ENCODE measurements at places on chromosomes 5 and 9.

DNA sequence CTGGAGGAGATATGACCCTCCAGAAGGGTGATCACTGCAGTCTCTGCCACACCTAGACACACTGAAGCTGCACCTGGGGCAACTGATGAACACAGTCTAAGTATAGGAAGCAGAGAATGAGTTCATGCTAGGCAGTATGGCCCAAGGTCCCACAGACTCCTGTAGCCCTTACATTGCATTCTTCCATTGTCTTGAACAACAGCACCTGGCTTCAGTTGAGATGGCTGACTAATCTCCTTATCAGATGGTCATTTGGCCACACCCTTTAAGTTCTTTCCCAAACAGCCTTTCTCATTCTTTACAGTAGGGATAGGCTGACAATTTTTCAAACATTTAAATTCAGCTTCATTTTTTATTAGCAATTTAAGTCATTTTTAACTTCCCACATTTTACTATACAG lies 23.1 kb downstream of the CENPK start:
- DNase-seq = no peak

- no peak for DNase-seq
These were observed 38.1 kb downstream of the LPCAT1 start for GRCh38 chr5:1485579-1486118.

- no peak for DNase-seq
These were observed 206.7 kb downstream of the SLC12A2 start for GRCh38 chr5:128290152-128290858.

GRCh38 chr5:97568382-97568781 lies 385.3 kb upstream of the RIOK2 start:
- no peak for DNase-seq

- DNase-seq = no peak
These were observed 21.5 kb downstream of the IL6ST start for GRCh38 chr5:55973296-55973695.

GRCh38 chr5:59712836-59713497 lies 180.6 kb downstream of the PDE4D start:
- no peak for DNase-seq

- DNase-seq = no peak
These were observed 51.0 kb downstream of the MTAP start for GRCh38 chr9:21853414-21853813.

GRCh38 chr5:151020304-151021110 lies at the start of gene GPX3:
Gene GPX3, plus strand, starts transcription at chr5:151020591. Its CDS starts 64 bp downstream, at chr5:151020655.
- DNase-seq = no peak

DNA sequence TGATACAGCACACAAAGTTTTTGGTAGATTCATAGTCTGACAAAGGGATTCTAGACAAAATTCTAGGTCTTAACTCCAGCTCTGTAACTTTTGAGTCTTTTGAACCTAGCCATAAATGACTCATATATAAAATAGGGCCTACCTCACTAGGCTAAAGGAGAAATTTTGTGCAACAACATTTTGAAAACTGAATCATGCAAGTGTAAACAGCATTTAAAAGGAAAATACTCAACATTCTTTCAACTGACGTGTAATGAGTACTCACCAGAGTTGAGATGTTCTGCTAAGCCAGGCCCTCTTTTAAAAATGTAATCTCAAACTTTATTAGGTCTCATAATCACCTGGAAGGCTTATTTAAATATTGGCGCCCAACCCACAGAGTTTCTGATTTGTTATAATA lies 113.2 kb downstream of the STK32A start:
- DNase-seq = no peak

GRCh38 chr5:60649288-60649917 lies 50.6 kb downstream of the DEPDC1B start:
- no peak for DNase-seq

DNA sequence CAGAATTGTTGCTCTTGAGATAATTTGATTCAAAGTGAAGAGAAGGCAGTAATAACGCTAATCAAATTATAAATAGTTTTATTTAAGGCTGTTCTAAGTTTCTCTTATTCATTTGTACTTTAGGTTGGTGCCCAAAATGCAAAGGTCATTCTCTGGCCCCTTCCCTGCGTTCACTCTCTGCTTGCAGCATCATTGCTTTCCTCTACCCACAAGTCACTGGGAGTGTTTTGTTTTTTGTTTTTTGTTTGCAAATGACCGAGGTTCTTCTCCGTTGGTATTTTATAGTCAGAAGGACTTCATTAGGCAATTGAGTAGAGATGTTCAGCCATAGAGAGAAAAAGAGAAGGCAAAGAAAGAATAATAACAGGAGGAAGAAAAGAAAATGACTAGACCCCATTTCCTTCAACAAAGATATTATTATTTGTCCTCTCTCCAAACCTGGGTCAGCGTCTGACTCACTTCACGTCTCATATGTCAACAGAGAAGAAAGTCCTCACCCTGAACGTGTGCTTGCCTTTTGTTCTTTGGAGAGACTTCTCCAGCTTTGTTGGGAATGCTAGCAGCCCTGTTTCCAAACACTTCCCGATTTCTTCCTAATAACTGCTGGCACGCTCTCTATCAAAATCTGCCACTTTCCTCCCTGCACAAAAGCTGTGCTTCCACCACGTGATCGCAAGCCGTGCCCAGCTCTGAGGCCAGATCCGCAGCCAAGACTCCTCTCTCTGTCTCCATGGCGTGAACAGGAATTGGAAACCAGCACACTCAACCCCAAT lies 119.8 kb downstream of the EBF1 start:
- DNase-seq = no peak

DNA sequence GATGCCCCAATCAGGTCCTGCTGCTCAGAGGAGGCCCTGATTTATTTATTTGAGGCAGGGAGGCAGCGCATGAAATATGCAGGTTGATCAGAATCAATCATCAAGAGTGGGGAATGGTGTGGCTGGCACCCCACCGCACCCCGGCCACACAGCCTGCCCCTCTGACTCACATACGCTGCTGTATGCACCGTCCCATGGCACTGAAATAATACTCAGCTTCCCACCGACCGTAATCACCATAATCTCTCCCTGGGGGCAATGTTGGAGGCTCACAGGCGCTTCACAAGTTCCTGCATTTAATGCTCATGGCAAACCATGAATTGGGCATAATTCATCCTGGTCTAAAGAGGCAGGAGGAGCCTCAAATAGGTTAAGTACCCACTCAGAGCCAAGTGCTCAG lies 141.2 kb upstream of the TBC1D2 start:
- DNase-seq = no peak

DNA sequence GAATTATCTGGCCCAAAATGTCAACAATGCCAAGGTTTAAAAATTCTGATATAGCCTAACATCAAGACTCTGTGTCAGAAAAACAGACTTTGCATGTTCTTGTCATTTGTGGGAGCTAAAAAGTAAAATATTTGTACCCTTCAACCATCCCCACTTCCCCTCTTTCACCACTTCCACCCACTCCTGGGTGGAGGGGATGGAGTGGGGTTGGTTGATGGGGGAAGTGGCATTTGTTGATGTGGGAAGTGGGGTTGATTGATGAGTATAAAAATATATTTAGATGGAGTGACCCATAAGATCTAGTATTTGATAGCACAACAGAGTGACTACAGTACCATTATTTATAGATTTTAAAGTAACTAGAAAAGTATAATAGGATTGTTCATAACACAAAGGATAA lies 55.0 kb upstream of the C9orf72 start:
- no peak for DNase-seq

DNA sequence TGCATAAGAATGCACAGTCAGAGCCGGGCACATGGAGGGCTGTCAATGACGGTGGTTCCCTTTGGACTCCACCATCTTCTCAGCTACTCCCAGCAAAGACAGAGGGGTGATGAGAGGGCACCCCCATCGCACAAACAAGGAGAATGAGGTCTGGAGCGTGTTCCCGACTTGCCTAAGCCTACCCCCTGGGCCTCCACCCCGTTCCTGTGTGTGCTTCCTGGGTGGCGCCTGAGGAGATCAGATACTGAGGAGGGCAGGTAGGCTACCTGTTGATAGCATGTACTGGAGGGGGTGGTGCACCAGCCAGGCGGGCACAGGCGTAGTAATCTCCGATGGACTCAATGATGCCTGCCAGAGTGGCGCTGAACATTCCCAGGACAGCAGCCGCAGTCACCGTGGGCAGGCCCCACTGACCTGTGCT lies 4.1 kb downstream of the SLC23A1 start:
- DNase-seq = no peak

GRCh38 chr5:126462239-126463014 lies 39.2 kb downstream of the GRAMD2B start:
- DNase-seq = no peak

DNA sequence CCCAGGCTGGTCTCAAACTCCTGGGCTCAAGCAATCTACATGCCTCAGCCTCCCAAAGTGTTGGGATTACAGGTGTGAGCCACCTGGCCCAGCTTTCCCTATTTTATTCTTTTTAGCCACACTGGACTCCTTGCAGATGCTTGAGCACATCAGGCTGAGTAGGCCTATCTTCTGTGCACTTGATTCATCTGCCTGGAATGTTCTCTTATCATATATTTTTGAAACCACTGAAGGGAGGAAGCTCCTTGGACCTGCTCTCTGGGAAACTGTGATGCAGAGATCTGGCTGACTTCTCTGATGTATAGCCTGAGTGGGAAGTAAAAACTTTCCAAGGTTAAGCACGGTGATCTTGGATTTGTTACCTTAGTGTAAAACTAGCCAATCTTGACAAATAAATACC lies 6.5 kb upstream of the MAT2B start:
- no peak for DNase-seq

- DNase-seq = no peak
These were observed 705.7 kb downstream of the CETN3 start for GRCh38 chr5:89703817-89704216.

DNA sequence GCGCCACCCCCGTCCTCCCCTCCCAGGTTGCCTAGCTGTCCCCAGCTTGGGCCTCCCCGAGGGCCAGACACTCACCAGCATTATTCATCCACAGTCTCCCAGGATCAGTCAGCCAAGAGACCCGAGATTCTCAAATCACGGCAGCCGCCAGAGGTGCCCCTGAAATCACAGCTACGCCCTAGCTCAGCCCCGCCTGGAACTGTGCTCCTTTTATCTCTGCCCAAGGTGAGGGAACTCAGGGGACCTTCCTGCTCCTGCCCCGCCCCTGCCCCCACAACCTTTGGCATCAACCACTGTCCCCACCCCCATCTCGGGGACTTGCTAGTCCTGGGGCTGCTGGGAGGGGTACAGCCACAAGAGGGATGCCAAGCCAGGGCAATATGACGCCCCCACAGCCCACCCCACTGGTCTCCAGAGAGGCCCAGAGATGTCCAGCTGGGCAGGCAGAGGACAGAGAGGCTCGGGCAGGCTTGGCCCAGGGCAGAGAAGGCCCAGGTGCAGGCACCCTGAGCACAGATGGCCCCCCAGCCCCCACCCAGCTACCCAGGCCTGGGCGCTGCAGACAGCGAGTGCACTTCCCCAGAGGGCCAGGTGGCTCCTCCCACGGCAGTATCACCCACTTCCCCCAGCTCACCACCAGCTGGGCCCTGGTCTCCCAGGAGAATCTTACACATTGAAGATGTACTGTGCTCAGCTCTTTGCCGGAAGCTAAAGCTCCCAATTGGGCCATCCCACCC lies at the start of gene FUT7:
FUT7 (minus strand) TSS at position 185 of the 737 bp plus-strand sequence; CDS start at position 88, 97 bp downstream.
- DNase-seq = no peak

GRCh38 chr9:97940233-97940632 lies 2.3 kb upstream of the HEMGN start:
- DNase-seq = no peak

GRCh38 chr9:127664324-127664677 lies 42.5 kb upstream of the CFAP157 start:
- no peak for DNase-seq

DNA sequence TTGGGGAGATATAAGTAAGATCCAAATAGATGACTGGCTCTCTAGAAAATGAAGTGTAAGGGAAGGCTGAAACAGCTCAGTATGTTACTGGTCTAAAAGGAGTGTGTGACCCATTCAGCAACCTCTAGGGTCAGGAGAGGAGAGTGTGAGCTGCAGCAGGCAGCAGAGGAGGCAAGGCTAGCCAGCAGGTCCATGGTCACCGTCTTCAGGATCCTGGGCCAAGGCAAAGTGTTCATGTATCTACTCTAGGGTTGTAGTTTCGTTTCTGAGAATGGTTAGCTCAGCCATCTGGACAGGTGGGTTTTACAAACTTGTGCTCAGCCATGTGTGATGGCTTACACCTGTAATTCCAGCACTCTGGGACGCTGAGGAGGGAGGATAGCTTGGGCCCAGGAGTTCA lies 13.7 kb downstream of the MYO10 start:
- DNase-seq = no peak

DNA sequence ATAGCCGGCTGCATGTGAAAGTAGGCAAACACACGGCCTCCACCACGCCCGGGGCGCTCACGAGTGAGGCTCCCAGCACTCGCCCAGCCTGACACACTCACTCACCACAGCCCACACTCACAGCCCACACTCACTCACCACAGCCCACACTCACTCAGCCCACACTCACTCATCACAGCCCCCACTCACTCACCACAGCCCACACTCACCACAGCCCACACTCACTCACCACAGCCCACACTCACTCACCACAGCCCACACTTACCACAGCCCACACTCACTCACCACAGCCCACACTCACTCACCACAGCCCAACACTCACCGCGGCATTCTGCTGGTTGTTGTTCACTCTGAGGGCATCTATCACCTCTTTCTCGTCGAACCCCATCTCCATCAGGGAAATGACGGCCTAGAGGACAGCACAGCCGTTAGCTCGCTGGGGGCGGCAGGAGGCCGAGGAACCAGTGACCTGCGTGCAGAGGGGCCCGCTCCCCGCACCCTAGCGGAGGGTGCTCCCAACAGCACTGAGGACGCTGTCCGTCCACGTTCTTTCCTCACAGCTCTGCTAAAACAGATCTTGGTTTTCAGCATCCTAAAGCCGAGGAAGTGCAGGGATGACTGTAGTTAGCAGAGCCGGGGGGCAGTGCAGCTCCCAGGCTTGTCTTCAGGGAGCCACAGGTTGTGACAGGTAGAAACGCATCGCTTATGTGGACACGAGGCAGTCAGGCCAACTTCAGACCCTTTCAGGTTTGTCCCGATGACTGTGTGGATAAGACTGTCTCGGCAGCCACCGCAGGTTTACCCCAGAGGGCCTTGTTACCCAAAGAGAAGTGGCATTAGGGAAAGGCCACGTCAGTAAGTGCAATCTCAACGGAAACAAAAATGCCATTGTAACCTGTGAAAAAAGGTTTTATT lies 21.6 kb downstream of the UBAC1 start:
- DNase-seq = peak; percentile 18

GRCh38 chr5:109989994-109990722 lies 300.4 kb downstream of the MAN2A1 start:
- no peak for DNase-seq

DNA sequence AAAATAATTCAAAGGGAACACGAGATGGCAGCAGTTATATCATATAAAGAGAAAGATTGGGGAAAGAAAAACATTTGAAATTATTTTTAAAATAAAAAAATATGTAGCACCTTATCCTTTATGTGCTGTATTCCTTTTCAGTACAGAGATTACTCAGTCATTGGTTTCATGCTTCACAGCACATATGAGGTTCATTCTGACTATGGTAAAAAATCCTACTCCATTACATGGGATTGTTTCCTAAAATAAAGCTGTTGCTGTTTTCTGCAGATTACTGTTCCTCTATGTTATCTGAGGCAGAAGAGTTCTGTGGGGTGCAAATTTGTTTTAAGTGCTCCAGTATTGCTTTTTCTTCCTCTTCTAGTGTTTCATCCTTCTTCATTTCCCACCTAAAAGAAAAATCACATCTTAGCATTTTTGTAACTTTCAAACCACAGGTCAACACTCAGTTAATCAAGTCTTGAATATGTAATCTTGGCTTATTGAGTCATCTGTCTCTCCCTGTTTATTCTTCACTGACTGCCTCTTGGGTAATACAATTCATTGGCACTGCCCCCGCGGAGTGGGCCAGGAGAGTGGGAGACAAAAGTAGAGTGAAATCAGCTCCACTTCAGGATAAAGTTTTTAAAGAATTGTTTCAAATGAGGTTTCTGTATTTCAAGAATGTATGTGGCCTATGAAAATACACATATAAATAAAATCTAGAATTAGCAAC lies 412.5 kb upstream of the POU5F2 start:
- no peak for DNase-seq

All from activated T-helper 1 cell treated with Interleukin-2 at 50 U/mL for 16 hours (primary cell).